ENCODE measurements at places on chromosomes 4 and X.

DNA sequence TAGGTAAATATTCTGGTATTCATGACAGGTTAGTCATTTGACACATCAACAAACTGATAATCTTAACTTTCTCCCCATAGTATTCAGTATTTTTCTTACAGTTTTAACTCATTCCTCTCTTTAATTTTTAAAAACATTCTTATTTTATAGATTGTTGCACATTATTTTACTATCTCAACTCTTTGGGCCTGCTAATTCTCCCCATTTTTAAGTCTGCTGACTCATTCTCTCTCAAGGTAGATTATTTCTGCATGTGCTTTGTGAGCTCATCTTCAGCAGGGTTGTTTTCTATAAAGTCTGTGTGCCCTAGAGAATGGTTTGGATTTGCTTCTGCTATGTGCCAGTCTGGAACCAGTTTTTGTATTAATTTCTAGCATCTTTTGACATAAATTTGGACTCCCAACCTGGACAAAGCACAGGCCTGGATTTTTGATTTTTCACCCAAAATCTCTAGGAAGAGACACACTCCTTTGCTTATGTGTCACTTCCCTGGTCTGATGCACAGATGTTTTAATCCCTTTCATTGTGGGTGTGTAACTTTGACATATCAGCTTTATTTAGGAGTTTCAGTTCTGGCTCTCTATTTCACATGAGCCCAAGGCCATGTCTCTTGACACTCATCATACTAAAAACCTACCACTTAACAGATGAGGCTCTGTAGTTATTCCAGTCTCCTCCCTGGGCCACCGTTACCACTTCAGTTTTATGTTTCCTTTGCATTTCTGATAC lies 194.3 kb upstream of the PGRMC2 start:
- no peak for DNase-seq

- DNase-seq = no peak
Measured at GRCh38 chrX:154481911-154482601, 3.0 kb upstream of the LAGE3 start.

GRCh38 chr4:125689805-125690204 lies 375.1 kb downstream of the FAT4 start:
- DNase-seq = no peak

DNA sequence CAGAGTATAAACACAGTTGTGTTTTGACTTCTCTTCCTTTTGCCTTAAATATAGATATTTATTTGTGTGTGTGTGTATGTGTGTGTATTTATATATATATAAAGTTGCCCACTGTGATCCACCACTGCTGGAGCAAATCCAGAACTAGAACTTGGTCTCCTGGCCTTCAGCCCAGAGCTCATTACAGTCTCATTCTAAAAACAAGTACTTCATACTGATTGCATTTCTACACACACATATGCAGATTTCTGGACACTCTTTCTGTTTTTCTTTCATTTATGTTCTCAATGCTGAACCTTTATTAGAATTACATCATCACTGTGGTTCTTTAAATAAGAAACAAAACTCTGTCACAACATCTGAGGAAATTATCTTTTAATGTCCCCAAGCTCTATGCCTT lies 381 bp downstream of the TXK start:
- DNase-seq = no peak

- no peak for DNase-seq
Measured at GRCh38 chrX:105458846-105459245, 238.4 kb upstream of the TEX13A start.

DNA sequence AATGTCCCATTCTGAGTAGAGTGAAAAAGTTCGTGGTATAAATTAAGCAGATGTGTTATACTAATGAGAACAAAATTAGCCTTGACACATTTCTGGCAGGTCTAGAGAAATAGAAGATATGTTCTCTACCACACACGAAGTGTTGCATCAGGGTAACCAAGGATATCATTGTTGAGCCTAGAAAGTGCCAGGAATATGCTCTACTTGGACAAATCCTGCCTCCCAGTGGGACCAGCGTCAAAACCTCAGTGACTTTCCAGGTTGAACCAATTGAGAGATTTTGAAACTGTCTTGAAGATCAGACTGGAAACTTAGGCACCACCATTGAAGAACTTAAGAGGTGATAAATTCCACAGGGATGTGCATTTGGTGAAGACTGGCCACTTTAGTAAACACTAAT lies 115.9 kb downstream of the HPGD start:
- no peak for DNase-seq

GRCh38 chr4:174928575-174929253 lies 10.6 kb downstream of the ADAM29 start:
- DNase-seq = no peak

DNA sequence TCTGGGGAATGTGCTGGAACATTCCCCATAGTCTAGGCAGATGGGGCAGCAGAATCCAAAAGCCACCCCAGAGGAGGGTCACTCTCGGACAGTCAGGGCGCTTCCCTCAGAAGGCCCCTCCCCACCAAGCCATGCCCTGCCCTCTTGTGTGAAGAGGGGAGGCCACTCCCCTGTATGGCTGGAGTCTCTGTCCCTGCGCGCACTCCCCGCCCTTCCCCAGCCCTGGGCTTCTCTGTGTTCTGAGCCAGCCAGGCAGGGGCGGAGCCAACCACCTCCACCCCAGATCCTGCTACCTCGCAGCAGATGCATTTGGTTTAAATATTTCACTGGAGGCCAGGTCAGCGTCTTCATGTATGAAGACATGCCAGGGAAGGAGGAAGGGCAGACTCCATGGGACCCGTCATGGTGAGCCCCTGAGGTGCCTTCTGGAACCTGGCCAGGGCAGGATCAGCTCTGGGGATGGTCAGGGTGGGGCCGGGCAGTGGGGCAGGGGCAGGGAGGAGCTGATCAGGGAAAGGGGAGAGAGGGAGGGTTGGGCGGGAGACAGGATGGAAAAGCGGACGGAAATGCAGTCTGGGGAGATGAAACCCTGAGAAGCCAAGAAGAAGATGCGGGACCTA lies 107.3 kb downstream of the ADRA2C start:
- DNase-seq = no peak

DNA sequence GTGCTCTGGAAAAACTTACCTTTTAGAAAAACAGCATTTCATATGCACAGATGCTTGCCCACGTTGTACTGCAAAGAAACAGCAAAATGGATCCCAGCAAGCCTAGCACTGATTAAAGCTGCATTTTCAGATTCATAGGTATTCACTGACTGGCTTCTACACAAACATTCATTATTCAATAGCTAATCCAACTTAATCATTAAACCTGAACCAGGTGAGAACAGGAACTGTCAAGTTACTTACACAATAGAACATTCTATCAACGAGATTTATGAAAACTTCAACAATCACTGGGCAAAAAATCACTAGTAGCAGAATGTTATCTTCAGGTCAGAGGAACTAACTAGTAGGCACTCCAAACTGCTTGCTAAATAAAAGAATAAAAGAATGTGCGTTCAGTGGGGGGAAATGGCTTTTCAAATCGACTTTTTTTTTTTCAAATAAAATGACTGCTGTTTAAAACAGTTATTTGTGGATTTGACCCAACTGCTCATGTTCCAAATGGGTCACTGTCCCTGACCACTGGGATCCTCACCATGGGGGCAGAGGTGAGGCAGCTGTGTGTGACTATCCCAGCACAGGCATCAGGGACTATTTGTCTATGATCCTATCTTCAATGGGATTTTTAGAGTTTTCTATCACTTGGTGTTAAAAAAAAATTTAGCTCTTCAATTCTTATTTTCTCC lies 42.3 kb downstream of the STX18 start:
- no peak for DNase-seq

- no peak for DNase-seq
Measured at GRCh38 chr4:125833-126232, 1.5 kb downstream of the ZNF718 start.

DNA sequence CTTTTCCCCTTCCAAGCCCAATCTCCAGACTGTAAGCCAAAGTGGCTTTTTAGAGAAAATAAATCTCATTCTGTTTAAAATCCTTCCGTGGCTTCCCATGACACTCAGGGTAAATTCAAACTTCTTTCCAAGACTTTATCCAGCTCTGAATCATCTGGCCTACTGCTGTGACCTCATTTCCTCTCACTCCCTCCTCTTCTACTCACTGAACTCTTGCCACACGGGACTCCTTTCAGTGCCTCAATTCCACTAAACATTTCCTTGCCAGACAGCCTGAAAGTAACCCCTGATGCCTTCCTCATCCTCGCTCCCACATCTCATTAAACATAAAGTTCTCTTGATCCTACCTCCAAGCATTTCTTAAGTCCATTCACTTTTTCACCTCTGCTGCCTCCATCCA lies 27.8 kb upstream of the RNF128 start:
- DNase-seq = no peak

GRCh38 chrX:132482632-132483031 lies 6.2 kb downstream of the MBNL3 start:
- DNase-seq = no peak

GRCh38 chr4:36614011-36614410 lies 332.6 kb downstream of the DTHD1 start:
- no peak for DNase-seq
